ENCODE measurements at places on chromosomes 4 and X.

DNA sequence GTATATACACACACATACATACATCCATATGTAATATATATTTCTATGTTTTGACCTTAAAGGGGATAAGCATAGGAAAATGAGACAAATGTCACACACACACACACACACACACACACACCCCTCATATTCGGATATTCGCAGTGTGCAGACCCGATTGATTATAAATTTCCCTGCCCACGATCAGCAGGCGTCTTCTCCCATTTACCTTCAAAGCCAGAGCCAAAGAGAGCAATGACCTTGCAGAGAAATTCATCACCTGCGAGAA, 488 bp downstream of the GPRIN3 start:
- DNase-seq = no peak

GRCh38 chr4:30776451-30776850, 56.3 kb downstream of the PCDH7 start:
- no peak for DNase-seq

GRCh38 chrX:63746715-63747114, 38.3 kb downstream of the ARHGEF9 start:
- DNase-seq = no peak

- no peak for DNase-seq
These were observed 84.1 kb downstream of the LRBA start for GRCh38 chr4:150931005-150931404.

DNA sequence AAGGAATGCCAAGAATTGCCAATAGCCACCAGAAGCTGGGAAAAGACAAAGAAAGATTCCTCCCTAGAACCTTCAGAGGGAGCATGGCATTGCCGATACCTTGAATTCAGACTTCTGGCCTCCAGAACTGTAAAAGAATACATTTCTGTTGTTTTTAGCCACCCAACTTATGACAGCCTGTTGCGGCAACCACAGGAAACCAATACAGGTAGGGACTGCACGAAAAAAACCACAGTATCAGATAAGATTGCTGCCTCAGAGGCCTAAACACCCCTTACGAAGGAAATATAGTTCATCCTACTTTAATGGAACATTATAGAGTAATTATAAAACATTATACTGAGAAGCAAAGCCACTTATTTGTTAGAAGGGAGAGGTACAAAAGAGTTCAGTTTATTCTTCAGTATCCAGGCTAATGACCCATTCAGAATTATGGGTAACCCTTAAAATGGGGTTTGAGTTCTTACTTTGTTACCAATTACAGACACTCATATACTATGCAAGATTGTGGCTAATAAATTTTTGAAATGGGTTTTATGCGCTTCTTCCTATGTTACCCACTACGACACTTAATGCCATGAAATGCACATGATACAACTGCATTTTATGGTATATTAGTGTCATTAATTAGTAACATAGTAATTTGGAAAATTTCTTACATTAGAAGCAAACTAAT, 37.4 kb upstream of the SMIM10L2A start:
- DNase-seq = no peak

- no peak for DNase-seq
These were observed 16.6 kb upstream of the PITX2 start for GRCh38 chr4:110639207-110640090.

DNA sequence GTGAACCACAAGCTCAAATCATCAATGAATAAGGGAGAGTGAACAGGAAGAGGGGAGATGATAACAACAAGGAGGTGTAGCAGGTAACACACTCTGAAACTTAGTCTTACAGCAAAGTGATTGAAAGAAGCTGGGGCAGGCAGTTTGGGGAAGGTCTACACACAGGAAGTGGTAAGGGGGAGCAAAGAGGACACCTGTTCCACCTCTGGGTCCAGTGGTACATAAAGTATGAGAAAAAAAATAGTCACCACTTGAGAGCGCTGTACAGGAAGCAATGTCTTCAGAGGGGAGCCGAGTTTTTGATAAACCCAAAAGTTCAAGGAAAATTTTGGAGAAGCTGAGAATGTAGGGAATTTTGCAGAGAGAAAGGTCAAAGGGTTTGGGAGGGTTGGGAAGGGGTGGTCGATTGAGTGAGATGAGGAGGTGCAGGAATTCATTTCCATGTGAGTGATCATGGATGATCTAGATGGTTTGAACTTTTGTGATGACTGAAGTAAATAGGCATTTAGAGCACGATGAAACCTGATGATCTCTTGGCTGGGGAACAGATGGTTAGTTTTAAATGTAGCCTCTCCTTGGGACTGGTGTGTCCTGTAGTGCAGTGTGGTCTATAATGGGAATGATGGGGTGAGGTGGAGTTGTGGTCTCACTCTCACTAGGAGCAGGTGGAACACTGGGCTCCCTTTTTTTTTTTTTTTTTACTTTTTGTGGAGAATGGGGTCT, 142.0 kb downstream of the RBMX2 start:
- no peak for DNase-seq

- DNase-seq = no peak
These were observed 87.6 kb downstream of the HAUS3 start for GRCh38 chr4:2154215-2154740.

GRCh38 chrX:72079607-72080006, 52.1 kb downstream of the RTL5 start:
- no peak for DNase-seq
